Central memory CD4-positive, alpha-beta T cell (primary cell): ENCODE measurements at places on chromosomes 7 and 10.

GRCh38 chr7:13875496-13876074 lies 113.9 kb downstream of the ETV1 start:
- no peak for DNase-seq

- no peak for DNase-seq
Observed at GRCh38 chr10:42958142-42958868, 118.6 kb upstream of the RET start.

DNA sequence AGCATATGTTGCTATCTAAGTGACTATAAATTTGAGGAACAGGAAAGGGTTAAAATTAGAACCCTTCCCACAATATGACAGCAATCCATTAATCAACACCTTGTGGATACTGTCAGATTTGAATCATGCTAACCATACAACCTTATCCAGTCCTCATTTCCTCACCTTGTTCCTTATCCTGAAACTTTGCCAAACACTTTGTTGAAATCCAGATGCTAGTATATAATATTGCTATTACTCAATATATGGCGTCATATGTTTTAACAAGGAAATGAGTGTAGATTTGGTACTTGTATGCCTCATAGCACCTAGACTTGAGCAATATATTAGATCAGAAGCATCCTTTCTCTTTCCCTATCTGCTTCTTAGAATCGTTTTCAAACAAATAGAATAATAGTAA lies 66.3 kb upstream of the SLC25A13 start:
- no peak for DNase-seq

DNA sequence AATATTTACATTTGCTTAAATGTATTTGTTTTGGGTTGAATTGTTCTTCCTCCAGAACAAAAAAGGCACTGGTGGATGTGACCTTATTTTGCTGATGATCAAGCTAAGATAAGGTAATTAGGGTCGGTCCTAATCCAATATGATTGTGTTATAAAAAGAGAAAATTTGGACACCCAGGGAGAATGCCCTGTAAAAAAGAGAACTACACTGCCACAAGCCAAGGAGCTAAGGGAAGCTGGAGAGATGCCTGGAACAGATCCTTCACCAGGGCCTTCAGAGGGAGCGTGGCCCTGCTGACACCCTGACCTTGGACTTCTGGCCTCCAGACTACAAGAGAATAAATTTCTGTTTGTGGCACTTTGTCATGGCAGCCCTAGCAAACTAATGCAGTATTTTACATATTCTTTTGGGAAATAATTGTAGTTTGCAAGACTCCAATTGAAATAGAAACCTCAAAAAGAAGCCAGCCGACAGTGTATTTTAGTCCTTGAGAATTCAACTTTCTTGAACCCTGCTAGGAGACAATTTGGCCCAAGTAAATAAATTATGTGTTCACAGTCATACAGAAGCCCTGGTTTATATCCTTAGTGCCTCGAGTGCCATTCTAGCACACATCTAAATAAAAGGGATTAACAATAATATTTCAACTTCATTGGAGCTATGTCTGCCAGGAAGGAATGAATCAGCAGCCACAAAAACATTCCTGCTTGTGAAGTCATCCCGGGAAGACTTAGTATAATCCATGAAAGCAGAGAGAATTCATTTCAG lies 164.6 kb downstream of the PKD1L1 start:
- no peak for DNase-seq

GRCh38 chr7:6652446-6653011 lies 15.4 kb downstream of the ZNF316 start:
- no peak for DNase-seq

GRCh38 chr7:34242391-34242790 lies 337.1 kb downstream of the BMPER start:
- DNase-seq, result no peak

- no peak for DNase-seq
Observed at GRCh38 chr7:137545059-137545716, 201.7 kb upstream of the PTN start.

DNA sequence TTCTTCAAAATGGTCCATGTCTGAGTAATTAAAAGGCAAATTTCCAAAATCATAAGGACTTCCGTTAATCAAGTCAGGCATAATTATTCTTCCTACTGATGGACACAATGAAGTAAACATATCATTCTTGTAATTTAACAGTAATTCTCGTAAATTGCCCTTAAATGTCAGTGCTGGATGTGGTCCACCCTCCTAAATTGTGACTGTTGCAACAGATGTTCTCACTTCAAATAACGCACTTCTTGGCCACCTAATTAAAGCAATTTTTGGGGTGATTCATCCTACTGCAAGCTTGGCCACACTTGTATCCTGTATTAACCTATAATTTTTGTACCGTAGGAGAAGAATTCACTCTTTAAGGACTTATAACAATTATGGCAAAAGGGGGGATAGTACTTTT lies 1.9 kb downstream of the COL1A2 start:
- DNase-seq, result no peak

- no peak for DNase-seq
Observed at GRCh38 chr10:86523348-86523747, 1.8 kb upstream of the WAPL start.

GRCh38 chr7:77327067-77327931 lies 88.8 kb downstream of the GSAP start:
- DNase-seq, result no peak

DNA sequence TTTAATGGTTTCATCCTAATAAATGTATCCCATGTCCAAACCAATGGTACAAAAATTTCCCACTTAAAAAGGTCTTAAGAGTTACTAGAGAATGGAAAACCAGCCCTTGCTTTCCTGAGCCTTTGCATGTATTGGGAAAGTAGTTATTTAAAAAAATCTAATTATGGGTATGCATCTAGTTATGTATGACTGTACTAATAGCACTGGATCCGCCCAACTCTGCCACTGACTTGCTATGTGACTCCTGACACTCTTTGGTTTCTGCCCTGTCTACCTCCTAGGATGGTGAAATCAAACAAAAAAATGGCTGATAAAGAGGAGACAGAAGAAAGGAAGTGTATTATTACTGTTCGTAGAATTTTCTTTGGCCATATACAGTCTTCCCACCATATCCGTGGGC lies 110.4 kb upstream of the CCDC6 start:
- no peak for DNase-seq

GRCh38 chr7:120254845-120255244 lies 18.1 kb upstream of the KCND2 start:
- no peak for DNase-seq

DNA sequence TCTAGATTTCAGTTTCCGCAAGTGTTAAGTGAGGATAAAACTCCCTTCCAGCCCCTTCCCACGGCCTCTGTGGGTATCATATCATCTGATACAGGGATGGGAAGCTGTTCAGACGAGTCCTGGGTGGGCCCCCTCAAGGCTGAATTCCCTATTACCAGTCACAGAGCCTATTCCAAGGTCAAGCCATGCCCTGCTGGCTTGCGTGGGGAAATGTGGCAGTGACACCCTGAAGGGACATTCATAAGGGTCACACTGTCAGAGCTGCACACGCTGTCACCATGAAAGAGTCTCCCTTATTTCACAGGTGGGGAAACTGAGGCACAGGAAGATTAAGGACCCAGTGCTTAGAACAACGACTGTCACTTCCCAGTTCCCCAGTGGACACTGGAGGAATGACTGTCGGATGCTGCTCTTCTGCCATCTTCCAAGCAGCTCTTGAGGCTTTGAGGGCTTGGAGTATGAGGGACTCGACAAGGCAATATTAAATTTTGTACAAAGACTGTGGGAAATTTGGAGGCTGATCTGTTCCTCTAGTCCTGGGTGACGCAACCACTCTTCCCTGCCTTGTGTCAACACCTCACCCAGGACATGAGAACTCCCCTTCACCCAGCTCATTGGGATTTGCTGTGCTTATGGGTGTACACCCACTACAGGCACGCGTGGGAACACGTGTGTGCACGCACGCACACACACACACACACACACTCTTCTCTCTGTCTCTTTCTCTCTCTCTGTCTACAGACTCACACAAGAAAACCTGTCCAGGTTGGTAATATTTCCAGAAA lies 386.0 kb downstream of the RPS24 start:
- DNase-seq, result no peak

GRCh38 chr10:4088354-4089066 lies 303.5 kb upstream of the KLF6 start:
- DNase-seq, result no peak

DNA sequence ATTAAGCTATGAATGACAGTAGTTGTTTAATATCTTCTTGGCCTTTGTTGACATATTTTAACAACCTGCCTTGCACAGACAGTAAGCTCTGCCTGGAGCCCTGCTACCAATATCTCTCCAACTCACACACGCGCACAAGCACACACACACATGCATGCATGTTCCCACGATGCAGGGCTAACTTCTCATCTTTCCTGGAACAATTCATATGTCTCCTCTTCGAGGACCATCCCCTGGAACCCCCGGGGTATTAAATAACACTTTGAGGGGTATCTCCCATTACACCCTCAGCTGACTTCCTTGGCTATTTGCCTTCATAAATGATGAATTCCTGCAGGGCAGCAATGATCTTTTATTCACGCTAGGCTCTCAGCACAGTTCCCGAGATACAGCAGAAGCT lies 258.0 kb downstream of the TRIL start:
- DNase-seq, result no peak

- DNase-seq, result no peak
Observed at GRCh38 chr10:106000721-106001120, 1163.8 kb downstream of the SORCS1 start.

GRCh38 chr10:30028006-30028737 lies 31.2 kb downstream of the JCAD start:
- peak; percentile 26 for DNase-seq

DNA sequence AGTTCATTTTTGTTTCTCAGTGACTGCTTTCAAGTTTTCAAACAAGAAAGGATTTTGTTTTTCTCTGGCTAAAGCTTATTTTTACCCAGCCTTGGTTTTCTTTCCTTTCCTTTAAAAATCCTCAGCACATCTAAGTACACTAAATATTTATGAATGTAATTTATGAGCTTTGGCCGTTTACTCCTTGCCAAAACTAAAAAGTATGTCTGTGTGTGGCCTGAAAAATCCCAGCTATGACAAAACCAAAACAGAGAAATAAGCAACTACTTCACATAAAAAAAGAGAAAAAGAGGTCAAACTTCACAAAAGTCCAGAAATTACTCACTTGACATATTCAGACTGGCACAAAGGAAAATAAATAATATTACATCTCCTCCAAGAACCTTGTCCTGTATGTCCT lies 365.1 kb upstream of the NFE2L3 start:
- DNase-seq, result no peak
